Hematopoietic multipotent progenitor cell treated with erythropoietin and hydrocortisone succinate and interleukin-3 and kit ligand, for 15 days (in vitro differentiated cells): ENCODE measurements at places on chromosomes 3 and 15.
A peak's percentile ranks its signal among the peaks of the same experiment; 100 is the strongest.

GRCh38 chr15:64991536-64992135, 1.9 kb upstream of the SPG21 start:
- DNase-seq, result no peak

GRCh38 chr3:15498431-15499214, 22.9 kb downstream of the COLQ start:
- DNase-seq, result no peak

DNA sequence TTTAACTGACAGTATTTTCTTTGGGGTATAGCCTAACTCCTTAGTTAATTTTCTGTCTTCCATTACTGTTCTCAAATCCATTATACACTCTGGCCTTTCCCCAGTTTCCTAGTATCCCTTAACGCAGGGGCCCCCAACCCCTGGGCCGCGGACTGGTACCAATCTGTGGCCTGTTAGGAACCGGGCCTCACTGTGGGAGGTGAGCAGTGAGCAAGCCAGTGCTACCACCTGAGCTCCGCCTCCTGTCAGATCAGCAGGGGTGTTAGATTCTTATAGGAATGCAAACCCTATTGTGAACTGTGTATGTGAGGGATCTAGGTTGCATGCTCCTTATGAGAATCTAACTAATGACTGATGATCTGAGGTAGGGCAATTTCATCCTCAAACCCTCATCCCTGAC, 75.1 kb downstream of the DOCK3 start:
- DNase-seq, result no peak

DNA sequence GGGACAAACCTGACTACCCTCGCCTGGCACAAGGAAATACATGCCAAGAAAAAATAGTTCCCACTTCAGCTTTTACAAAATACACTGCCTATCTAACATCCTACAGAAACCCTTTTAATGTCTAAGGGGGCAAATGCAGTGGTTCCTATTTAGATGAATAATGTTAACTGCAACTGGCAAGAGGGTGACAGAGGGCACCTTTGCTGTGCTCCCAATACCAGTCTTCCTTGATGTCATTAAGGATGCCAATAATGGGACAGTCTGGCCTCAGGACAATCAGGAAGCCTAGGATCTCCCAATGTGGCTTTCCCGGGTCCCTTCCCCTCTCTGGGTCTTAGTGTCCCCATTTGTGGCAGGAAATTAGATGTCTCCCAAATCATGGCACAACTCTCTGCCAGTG, 13.9 kb downstream of the CSRNP1 start:
- DNase-seq, result no peak

DNA sequence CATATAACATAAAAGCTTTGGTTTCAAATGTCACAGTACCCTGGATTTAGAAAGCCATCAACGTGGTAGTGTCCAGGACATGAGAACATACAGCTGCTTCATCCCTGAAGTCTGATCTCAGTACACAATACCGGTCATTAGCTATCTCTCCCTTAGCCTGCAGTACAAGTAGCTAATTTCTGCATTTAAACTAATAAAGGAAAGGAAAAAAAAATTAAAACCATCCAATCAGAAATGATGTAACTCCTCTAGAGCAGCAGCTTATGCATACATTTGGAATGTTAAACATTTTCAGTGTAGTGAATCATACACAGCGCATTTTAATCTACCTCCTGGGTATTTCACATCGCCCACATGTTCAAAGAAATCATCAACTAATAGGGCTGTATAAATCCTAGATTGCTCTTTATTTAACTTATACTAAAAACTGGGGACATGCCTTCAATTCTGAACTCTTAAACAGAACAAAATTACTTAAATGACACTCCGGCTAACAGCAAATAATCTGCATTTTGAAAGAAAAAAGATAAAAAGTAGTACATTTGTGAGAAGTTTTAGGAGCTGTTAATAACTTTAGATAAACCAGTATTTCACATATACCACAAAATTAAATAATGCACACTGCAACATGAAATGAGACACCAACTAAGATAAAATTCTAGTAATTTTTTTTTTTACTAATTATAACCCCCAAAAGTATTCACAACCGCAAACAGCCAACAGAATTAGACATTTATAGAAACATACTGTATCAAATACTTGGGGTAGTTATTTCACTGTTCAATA, 3.7 kb downstream of the IGF2BP2 start:
- peak; percentile 17 for DNase-seq

DNA sequence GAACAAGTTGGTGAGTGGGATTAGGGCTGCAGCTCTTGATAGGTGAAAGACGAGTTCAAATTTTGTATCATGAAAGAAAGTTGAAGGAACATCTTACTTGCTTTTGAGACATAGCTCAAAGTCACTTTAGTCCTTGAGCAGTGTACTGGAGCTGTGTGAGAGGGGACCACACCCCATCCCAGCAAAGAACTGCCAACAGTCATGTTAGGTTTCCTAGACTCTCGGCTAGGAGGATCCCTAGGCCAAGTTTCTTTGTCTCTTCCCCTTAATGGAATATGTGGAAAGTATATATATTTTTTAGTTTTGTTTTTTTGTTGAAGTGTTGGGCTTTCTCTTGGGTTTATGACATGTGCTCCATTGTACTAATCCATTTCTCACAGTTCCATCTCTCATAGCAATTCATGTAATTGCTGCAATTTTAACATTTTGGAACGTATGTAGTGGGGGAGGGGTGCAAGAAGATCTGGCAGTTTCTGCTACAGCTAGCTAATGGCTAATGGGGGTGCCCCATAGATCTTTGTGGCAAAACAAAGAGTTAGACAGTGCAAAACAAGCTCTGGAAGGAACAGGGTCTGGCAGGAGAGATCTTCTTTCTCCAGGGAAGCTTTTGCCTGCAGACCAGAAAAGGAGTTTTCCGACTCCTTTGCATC, 25.1 kb downstream of the TLNRD1 start:
- DNase-seq, result no peak
